ENCODE measurements at places on chromosomes 13 and 19.
A peak's percentile ranks its signal among the peaks of the same experiment; 100 is the strongest.

DNA sequence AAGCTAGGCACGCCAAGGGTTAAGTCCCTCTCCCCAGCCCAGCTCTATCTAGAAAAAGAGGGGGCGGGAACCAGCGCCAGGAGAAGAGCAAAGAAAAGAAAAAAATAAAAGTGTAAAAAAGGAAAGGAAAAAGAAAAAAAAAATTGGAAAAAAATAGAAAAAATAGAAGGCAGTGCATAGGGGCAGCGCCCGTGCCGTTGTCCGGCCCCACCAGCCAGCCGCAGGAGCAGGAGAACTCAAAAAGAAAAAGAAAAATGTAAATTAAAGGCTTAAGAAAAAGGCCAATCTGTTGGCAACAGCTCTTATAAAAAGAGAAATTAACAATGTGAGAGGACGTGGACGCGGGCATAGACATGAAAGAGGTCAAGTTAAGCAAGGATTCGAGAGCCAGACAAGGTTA, 105.4 kb upstream of the ZNF98 start:
- DNase-seq, result no peak

- no peak for DNase-seq
These were observed at the start of gene ETFB for GRCh38 chr19:51365965-51366388. TSS of gene ETFB (minus strand) at chr19:51366388. CDS start at chr19:51366326, 62 bp downstream.

GRCh38 chr13:27463500-27463899, 13.1 kb upstream of the MTIF3 start:
- no peak for DNase-seq

GRCh38 chr19:57263244-57263741, 17.0 kb upstream of the ZNF460 start:
- no peak for DNase-seq

- no peak for DNase-seq
These were observed 4.8 kb upstream of the ATF5 start for GRCh38 chr19:49924004-49924880.

DNA sequence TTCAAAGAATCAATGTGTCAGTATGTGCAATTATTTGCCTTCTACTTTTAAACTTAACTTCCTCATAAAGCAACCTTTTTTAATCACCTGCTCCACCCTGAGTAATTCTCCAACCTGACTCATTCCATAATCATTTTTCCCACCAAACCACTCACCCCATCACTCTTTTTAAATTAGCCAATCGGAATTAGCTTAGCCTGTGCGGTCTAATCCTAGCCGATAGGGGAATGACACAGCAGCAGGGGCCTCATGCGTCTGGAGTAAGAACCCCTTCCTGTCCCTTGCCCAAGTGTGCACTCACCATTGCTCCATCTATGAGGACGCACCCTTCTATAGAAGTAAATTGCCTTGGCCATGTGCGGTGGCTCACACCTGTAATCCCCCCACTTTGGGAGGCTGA, 27.4 kb upstream of the ZNF83 start:
- no peak for DNase-seq

- DNase-seq, result no peak
These were observed 79.3 kb upstream of the GPC6 start for GRCh38 chr13:93147298-93147645.

DNA sequence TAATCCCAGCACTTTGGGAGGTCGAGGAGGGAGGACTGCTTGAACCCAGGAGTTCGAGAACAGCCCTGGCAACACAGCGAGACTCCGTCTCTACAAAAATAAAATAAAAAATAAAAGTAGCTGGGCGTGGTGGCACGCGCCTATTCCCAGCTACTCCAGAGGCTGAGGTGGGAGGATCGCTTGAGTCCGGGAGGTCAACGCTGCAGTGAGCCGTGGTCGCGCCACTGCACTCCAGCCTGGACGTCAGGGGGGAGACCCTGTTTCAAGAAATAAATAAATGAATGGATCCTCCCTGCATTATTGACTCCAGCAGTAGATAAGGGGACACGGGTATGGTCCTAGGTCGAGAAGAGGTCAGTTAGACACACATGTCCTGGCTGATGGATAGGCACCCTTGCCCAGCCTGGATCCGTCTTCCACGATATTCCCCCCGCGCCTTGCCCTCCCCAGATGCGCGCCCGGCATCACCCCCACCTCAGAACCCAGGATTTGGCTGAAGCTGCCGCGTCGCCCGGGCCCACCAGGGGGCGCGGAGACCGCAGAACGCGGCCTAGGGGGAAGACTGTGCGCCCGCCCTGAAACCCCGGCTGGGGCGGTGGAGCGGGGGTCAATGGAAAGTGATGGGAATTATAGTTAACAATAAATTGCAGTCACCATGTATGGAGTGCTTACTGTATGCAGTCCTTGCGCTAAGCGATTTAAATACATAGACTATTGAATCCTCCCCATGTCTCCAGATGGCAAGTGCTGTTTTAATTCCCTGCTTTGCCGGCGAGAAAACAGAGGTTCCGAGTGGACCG, 2.1 kb upstream of the HOOK2 start:
- peak; percentile 44 for DNase-seq

DNA sequence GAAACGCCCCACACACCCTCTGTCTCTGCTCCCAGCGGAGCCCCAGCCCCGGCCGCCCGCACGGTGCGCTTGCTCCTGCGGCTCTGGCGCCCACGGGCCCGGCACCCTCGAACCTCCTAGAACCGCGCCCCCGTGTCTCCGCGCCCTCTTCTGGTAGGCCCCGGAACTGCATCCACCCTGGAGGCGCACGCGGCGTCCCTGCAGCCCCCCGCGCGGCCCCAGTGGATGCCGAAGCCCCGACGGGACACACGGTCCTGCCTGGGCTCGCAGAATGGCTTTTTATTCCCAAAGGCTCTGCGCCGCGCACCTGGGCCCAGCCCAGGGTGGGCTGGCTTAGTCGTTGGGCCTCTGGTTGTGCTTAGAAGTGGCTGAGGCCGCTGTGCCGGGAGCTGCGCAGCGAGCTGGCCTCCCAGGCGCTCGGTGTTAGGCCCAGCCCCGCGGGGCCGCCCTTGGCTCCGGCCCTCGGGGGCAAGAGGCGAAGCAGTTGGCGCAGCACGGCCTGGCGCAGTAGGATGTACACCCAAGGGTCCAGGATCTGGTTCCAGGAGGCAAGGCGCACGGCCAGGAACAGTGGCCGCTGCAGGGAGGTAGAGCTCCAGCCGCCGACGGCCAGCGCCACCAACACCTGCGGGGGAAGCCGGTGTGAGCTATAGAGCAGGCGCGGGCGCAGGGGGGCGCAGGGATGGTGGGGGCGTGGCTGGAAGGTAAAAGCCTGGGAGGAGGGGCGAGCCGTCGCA, 2.8 kb downstream of the PTGER1 start:
- DNase-seq, result peak; percentile 49

GRCh38 chr13:28245465-28245864, 107.1 kb downstream of the PAN3 start:
- no peak for DNase-seq

DNA sequence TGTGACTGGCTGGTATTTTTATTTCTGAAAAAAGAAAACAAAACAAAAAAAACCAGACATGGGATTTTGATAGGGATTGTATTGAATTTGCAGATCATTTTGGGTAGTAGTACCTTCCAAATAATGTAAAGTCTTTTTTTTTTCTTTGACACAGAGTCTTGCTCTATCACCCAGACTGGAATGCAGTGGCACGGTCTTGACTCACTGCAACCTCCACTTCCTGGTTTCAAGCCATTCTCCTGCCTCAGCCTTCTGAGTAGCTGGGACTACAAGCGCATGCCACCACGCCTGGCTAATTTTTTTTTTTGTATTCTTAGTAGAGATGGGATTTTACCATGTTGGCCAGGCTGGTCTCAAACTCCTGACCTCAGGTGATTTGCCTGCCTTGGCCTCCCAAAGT, 4.2 kb downstream of the ZNF101 start:
- no peak for DNase-seq

DNA sequence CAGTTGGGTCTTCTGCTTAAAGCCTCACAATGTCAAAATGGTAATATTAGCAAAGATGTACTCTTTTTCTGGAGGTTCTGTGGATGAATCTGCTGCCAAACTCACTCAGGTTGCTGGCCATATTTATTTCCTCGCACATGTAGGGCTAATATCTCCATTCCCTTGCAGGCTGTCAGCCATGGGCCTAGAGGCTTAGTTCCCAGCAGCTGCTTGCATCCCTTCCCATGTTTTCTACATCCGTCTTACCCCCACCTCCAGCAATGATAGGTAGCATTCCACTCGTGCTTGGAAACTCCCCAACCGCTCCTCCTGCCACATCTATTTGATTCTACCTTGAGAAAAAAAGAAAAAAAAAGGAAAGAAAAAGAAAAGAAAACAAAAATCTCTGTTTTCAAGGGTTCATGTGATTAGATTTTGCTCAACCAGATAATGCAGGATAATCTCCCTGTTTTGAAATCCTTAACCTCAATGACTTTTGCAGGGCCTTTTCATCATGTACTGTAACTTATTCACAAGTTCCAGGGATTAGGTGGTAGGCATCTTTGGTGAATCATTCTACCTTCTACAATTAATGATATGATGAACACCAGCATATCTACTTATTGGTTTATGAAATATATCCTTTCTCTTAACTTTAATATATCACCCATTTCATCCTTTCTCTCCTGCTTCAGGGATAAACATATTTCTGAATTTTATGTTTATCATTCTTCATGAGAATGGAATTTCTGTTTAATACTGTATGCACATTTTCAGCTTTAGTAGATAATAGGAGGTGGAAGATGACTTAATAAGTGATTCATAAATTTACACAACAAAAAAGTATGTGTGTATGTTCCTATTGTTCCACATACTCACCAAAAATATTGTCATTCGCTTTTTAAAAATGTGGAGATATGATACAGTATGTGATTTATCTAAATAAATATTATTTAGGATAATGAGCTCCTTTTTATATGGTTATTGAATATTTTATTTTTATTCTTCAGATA, 931.9 kb downstream of the SLITRK5 start:
- no peak for DNase-seq

DNA sequence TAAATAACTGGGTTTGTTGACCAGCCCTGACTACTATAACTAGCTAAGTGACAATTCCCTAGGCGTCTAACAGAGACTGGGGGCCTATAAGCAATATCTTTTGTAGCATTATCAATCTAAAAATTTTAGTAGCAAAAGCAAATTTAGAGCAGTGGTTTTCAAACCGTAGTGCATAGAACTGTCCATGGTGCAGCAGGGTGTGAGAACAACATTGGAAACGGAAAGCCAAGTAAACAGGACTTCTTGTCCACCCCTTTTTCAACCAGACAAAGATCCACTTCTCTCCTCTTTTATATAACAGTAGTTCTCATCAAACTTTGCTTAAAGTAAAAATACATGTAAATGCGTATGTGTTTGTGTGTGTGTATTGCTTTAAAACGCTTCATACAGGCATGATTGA, 1099.1 kb upstream of the ATXN8OS start:
- DNase-seq, result no peak

DNA sequence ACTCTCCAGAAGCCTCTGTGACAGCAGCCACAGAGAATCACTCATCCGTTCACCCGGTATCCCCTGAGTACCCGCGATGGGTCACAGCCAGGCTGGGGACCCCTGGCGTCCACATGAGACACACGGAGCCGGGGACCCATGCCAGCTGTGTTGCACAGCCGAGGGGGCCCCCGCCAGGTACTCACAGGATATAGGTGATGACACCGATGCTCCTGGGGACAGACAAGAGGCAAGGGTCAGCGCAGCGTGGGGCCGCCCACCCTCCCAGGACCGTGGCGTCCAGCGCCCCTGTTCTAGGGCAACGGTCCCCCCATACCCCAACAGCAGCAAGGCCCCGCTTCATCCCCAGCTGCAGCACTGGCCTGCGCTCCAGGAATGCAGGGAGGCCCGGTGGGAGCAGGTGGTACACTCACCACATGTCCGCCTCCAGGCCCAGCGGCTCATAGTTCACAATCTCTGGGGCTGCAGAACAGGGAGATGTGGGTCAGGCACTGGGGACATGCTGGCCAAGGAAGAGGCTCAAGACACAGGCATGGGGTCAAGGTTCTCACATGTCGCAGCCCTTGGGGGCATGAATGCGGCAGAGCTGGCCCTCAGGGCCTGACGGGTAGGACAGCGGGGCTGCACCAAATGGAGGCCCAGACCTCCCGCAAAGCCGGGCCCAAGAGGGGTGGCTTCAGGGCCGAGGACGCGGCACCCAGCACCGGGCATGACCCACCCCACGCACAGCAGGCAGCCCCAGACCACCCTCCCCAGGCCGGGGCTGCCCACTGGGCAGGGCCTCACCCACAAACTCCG, 7.2 kb downstream of the DAPK3 start:
- DNase-seq, result no peak

DNA sequence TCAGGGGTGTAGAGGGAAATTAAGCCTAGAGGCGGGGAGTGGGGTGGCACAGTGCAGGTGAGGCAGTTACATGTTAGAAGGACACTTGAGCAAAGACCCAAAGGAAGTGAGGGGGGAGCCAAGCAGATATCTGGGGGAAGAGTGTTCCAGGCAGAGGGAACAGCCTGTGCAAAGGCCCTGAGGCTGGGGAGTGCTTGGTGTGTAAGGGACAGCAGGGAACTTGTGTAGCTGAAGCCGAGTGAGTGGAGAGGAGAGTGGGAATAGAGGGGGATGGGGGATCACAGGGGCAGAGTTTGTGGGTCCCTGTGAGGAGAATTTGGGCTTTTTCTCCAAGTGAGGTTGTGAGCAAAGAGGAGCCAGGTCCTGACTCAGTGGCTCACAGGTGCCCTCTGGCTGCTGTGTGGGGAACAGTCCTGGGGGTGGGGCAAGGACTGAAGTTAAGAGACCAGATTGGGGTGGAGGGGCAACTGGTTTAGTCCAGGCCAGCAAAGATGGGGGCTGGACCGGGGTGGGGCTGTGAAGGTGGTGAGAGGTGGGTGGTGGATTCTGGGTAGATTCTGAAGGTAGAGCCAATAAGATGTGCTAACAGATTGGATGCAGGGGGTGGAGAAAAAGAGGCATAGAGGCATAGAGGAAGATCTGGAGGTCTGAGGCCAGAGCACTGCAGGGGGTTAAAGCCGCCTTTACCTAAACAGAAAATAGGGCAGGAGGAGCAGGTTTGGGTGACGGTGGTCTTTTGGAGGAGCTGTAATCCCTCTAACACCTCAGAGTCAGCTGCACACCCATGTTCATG, 75.3 kb downstream of the CACNA1A start:
- DNase-seq, result no peak

- DNase-seq, result no peak
These were observed 2041.4 kb downstream of the PCDH9 start for GRCh38 chr13:65188721-65189120.

GRCh38 chr19:1116726-1117581, 13.2 kb downstream of the GPX4 start:
- DNase-seq, result no peak

DNA sequence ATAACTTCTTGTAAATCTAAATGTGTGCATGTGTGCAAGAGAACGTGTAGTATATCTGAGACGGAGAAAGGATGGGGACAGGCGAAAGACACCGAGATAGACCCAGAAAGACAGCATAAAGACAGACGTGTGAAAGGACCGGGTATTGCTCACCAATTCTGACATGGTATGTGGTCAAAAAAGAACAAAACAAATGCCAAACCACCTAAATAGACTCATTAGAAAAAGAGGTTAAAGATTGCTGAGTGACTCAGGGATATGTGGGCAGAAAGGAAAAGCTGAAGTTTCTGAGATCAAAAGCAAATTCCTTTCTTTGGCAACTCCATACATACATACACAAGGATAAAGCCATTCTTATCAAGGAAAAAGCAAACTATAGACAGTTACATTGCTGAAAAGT, 179.7 kb upstream of the TSC22D1 start:
- no peak for DNase-seq
